ENCODE measurements at places on chromosomes 2 and 18.

DNA sequence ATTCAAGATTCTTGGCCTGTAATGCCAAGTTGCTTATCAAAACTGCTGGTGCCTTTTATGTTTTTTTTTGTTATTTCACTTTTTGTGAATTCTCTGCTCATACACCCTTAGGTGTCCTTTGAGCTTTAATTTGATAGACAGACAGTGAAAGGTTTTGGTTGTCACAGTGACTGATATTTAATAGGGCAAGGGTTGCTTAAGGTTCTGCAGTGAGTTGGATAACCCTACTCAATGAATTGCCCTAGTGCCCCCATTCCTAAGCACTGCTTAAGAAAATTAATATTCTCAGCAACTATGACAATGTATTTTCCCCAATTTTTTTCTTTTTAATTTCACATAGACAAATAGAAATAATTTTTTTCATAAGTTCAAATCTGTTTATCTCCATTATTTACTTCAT is 15.4 kb downstream of the PPIG start:
- DNase-seq = no peak

- DNase-seq = no peak
Observed at GRCh38 chr2:240353086-240353798, 82.2 kb upstream of the GPC1 start.

DNA sequence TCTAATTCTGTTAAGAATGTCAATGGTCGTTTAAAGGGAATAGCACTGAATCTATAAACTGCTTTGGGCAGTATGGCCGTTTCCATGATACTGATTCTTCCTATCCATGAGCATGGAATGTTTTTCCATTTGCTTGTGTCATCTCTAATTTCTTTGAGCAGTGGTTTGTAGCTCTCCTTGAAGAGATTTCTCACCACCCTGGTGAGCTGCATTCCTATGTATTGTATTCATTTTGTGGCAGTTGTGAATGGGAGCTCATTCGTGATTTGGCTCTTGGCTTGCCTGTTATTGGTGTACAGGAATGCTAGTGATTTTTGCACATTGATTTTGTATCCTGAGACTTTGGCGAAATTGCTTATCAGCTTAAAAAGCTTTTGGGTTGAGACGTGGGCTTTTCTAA is 38.3 kb upstream of the WDR75 start:
- no peak for DNase-seq

DNA sequence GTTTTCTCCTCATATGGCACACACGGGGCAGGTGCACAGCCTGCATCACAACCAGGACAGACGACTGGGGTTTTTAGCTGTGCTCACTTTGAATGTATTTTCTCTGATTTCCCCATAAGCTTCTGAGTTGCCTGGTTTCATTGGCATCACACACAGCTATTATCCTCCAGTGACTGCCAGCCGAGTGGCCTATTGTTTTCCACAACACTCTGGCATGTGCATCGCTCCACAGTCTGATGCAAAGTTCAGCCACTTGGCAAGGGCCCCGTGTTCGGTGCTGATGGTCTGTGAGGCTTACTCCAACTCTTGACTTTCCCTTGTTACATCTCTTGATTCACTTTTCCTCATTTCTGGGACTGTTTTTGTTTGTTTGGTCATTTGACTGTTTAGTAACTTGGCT is 593.1 kb downstream of the CBLN2 start:
- no peak for DNase-seq

GRCh38 chr2:193584522-193584938 is 1389.8 kb upstream of the TMEFF2 start:
- no peak for DNase-seq

GRCh38 chr2:47704287-47704686 is 78.7 kb upstream of the MSH6 start:
- no peak for DNase-seq

DNA sequence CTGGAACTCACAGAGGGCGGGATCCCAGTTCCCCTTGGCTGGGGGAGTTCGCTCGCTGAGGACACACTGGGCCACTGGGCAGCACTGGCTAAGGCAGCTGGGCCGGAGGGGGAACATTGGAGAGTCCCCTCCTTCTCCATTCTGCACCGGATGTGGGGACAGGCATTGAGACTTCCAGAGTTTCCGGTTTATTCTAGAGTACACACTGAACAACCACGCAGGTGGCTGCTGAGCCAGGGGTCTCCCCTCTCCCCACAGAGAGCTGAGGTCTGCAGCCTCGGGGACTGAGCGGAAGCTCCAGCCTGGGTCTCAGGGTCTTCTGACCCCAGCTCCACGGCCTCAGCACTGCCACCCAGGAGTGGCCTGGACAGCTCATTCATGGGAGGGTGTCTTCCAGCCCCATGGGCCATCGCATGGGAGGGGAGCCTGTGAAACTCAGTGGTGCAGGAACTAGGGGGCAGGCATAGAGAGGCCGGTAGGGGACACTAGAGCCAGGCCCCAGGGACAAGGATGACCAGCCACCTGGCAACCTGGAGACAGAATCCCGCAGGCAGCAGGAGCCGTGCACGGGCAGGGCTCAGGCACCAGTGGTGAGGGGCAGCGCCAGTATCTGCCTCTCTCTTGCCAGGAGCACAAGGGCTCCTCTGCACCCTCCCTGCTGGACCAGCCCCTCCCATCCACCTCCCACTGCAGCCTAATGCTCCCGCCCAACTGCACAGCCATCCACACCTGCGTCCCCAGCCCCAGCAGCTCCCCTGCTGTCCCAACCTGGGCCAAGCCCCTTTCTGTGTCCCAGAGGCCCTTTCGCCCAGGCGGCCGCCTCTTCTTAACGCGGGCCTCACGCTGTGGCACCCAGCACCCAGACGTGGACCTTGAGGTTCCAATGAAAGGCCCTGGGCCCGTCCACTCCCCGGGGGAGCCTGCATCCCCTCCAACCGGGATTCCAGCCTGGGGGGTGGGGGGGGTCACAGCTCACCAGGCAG is 45.1 kb upstream of the GPC1 start:
- DNase-seq = no peak

DNA sequence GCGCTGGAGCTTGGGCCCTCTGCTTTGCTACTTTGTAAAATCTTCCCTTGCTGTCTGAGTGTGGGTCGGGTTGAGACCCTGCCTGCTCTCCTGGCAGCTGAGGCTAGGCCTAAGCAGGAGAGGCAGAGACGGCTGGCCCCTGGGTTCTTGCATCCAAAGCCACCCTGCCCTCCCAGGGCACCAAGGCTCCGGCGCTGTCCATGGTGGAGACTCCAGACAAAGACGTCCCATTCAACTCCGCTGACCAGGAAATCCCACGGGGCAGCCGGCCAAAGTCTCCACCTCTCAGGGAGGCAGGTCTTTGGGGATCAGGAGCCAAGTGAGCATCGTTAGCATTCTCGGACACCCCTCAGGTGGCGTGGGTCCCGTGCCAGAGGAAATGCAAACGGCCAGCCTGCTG is 2.6 kb upstream of the PRLH start:
- no peak for DNase-seq

DNA sequence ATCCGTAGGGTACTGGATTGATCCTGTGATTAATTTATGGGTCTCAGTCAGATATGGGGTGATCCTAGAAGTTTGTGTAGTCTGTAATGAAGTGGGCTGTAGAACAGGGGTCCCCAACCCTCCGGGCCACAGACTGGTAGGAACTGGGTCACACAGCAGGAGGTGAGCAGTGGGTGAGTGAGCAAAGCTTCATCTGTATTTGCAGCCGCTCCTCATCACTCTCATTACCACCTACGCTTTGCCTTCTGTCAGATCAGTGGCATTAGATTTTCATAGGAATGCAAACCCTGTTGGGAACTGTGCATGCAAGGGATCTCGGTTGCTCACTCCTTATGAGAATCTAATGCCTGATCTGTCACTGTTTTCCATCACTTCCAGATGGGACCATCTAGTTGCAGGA is 48.8 kb downstream of the EML4 start:
- DNase-seq = no peak

DNA sequence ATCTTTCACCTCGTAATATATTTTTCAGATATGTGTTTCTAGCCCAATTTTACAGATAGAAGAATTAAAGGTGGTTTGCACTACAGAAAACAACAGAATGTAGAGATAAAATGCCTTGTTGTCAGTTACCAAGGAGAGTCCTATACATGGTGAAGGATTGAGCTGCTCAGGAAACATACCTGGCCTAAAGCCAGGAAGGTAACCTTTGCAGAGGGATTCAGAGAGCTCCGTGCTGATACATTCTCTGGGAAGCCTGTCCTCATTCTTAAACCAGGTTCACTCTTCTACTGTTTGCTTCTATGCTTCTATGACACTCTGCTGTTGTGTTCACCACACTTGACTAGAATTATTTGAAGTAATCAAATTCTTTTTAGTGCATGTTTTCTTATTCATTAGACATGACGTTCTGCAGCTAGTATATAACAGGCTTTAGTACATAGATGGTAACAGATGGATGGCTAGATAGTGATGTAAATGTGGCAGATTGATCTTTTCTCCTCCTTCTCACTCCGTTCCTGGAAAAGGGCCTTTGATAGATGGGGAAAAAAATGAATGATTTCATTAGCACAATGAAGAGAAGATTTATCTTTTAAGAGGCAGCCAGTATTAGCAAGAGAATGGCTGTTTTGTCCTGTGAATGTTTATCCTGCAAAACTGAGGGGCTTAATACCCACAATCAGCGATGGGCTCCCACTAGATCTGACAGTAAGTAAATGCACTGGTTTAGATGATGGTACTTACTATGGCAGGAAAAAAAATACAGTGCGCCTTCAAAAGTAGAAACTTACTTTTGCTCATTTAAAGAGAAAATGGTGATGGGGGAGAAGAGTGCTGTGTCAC is 589.6 kb upstream of the FAM98A start:
- no peak for DNase-seq

- DNase-seq = no peak
Observed at GRCh38 chr18:35138773-35139172, 97.6 kb downstream of the MAPRE2 start.

GRCh38 chr2:219010162-219010756 is 17.0 kb upstream of the CRYBA2 start:
- DNase-seq = no peak

DNA sequence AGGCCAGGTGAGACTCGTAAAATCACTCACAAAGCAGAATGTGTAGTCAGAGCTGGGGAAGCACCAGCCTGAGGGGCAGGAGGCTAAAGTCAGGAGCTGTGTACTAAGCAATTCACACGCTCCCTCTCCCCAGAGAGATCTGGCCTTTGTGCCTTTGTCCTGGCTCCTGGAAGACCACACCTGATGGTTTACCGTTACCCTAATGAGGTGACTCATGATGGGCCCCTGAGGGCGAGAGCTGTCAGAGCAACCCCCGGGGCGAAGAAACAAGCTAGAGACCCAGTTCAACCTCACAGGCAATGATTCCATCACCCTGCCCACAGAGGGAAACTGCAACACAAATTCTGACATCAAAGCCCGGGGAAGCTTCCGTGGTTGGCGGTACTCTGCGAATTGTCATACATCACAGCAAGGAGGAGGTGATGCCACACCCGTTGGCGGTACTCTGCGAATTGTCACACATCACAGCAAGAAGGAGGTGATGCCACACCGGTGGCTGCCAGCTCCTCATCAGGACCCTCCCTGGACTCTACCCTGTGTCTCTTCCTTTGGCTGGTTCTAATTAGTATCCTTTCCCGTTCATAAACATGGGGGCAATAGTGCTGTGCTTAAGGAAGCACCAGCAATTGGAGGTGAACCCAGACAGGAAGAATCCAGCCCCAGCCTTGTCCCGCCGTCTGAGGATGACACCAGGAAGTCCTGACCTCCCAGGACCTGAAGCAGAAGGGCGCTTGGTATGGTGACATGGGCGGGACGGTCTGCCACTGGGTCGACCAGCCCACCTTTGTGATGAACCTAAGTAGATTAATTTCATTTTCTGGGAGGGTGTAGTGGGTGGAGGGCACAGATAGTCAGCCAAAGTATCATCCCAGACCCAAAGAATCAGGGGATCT is 30.5 kb downstream of the B3GNT7 start:
- DNase-seq = no peak

GRCh38 chr2:195604706-195605105 is 52.3 kb upstream of the SLC39A10 start:
- DNase-seq = no peak

- no peak for DNase-seq
Observed at GRCh38 chr18:74796841-74797576, 199.3 kb downstream of the ZNF407 start.

GRCh38 chr2:6310256-6311215 is 555.2 kb downstream of the CMPK2 start:
- no peak for DNase-seq

DNA sequence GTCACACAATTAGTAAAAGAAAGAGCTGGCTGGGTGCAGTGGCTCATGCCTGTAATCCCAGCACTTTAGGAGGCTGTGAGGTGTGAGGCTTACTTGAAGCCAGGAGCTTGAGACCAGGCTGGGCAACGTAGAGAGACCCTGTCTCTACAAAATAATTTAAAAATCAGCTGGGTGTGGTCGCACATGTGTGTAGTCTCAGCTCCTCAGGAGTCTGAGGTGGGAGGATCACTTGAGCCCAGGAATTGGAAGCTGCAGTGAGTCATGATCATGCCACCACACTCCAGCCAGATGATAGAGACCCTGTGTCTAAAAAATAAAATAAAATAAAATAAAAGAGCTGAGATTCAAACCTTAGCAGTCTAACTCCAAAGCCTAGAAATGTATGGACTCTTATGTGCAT is 39.0 kb upstream of the NEDD4L start:
- DNase-seq = no peak

- DNase-seq = no peak
Observed at GRCh38 chr2:186687807-186688211, 6.1 kb upstream of the FAM171B start.

DNA sequence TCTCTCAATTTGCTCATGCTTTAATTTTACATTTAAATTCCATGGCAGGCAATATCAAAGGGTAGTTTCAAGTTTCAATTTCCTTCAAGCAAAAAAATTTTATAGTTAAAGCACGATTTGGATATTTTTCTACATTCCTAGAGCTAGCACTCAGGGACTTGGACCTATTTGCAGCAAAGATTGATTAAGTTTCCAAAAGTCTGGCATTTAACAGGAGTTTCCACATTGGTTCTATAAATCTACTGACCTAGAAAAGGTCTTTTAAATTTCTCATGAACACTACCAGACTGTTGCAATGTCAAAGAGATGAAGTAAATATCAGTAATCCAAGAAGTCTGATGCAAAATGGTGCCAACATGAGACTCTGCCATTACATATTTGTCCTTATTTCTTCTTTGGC is 253.7 kb upstream of the LINC00305 start:
- DNase-seq = no peak

DNA sequence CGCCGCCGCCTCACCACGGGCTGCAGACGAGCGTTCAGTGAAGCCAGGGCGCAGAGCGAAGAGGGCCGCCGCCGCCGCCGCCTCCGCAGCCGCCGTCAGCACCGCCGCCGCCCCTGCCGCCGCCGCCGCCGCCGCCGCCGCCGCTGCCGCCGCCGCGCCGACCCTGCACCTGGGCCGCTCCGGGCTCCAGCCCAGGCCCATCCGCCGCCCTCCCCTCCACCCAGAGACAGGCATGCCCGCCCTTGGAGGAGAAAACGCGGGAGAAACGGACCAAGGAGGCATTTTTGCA is 3.0 kb downstream of the POU3F3 start:
- no peak for DNase-seq

- no peak for DNase-seq
Observed at GRCh38 chr2:134636714-134637113, 82.1 kb downstream of the TMEM163 start.

DNA sequence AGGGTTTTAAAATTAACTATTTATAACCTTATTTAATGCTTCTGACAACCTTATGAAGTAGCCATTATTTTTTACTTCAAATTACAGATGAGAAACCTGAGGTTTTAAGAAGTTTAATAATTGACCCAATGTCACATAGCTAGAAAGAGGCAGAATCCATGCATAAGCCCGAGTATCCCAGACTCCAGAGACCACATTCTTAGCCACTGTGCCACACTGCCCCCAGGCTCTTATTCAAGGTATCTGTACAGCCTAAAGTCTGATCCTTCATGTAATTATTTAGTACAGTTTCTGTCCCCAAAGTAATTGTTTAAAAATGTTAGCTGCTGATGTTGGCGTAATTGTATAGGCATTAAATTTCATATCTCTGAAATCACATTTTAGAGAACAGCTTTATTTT is 124.7 kb upstream of the LRRTM1 start:
- no peak for DNase-seq

All from activated CD4-positive, alpha-beta T cell treated with anti-CD3 and anti-CD28 coated beads, Interleukin-2, amount 50 U/mL, for 1 hour (primary cell).